ENCODE measurements at places on chromosomes 2 and 18. TPM values are rescaled to one million over a fixed set of nuclear protein-coding genes. Genes with fewer than 3 reads are reported as not detected.

Gene GDF7
- total RNA-seq: under 0.01 TPM

Gene ALPG
- not detected for total RNA-seq

Gene HOXD9
- total RNA-seq: not detected

Gene CXCR1
- total RNA-seq: not detected

Gene TMEM198
- under 0.01 TPM for total RNA-seq

Gene EMILIN1
- 0.24 TPM for total RNA-seq

Gene ABCA12
- 16.2 TPM for total RNA-seq

Gene MARCO
- total RNA-seq: not detected

Gene PAPOLG
- total RNA-seq: 19.0 TPM

Gene DCC
- total RNA-seq: under 0.01 TPM

Gene PPP3R1
- total RNA-seq: 27.5 TPM

Gene CYP27C1
- 0.43 TPM for total RNA-seq

Gene LIPG
- 36.9 TPM for total RNA-seq

Gene HTR2B
- not detected for total RNA-seq

Gene HAAO
- not detected for total RNA-seq

Gene PAIP2B
- total RNA-seq: 2.2 TPM

Gene TMEM37
- 0.72 TPM for total RNA-seq

Gene ANKRD30BL
- under 0.01 TPM for total RNA-seq

Gene ADAM23
- total RNA-seq: 0.24 TPM

Gene UGT1A10
- total RNA-seq: not detected

Gene NT5DC4
- not detected for total RNA-seq

Gene GAREM2
- total RNA-seq: 0.72 TPM

Gene CAB39
- 115 TPM for total RNA-seq

Gene GRP
- not detected for total RNA-seq

Gene PDE11A
- total RNA-seq: 0.48 TPM

Gene TLK1
- 20.9 TPM for total RNA-seq

Gene GREB1L
- 2.7 TPM for total RNA-seq

Gene ZNF521
- total RNA-seq: 0.72 TPM

Gene CCDC85A
- total RNA-seq: not detected

Gene CPO
- total RNA-seq: not detected

Gene SCG2
- 0.24 TPM for total RNA-seq

Gene COL6A3
- total RNA-seq: 0.72 TPM

Gene SP140L
- total RNA-seq: 3.6 TPM

Gene FIGN
- 0.64 TPM for total RNA-seq

Gene ANKRD30B
- not detected for total RNA-seq

Gene XIRP2
- not detected for total RNA-seq

Gene DSC1
- total RNA-seq: under 0.01 TPM

Gene CTAGE1
- not detected for total RNA-seq

Gene MORN2
- total RNA-seq: 7.7 TPM

All from tracheal epithelial cell (primary cell).